ENCODE measurements at places on chromosomes 12 and 14.

GRCh38 chr12:12645485-12645884 lies 33.8 kb downstream of the CREBL2 start:
- no peak for DNase-seq

DNA sequence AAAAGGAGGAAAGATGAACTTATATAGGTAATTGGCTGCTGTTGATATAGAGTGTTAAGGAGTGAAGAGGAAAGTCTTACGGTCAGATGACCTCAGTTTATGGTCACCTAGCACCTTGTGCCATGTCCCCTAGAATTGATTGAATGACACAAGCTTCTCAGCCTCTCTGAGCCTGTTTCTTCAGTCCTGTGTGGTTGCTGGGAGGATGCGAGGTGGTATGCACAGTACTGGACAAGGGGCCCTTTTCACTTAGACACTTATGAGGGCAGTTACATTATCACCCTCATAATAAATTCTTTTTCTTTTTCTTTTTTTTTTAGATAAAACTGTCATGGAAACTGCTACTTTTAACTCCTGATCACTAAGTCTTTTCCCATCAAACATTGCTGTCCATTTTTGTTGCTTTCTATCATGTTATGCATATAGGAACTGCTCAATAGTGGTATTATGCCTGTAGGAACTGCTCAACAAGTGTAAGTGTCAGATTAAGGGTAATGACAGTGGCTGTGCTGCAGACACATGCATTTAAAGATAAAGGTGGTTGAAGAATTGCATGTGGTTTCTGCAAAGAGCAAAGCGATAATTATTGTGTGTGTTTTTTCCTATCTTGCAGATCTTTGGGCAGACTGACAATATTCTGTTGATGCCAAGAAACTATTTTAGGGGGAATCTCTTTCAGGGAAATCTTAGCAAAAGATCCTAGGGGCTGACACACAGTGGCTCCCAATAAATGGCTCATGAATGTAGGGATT lies 11.6 kb downstream of the ANO6 start:
- no peak for DNase-seq

DNA sequence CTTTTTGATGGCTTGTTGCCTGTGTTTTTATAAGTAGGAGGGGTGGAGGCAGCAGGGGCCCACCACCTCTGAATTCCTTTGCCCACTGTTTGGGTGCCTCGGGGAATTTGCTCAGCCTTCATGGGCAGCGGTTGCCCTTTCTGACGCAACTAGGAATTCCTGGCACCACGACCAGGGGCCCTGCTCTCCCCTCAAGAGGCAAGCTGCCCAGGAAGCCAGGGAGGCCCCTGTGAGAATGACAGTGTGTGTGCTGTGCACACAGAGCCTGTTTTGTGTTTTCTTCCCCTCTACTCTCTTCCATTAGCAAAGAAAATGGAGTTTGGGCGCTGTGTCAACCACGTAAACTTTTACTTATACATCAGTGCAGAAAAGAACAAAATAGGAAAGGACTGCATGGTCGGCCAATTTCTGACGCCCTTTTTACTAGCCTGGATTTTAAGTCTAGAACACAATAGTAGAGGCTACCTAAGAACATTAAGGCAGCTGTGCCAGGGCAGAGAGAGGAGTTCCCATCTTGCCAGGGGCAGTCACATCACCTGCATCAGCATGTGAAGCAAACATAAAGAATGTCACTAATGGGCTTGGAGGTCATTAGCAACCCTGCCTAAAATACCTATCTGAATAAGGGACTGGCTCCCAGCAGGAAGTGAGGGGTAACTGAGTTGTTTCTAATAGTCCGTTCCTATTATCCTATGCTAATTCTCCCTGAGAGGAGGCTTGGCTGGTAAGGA lies 17.9 kb upstream of the PTGR2 start:
- DNase-seq, result no peak

DNA sequence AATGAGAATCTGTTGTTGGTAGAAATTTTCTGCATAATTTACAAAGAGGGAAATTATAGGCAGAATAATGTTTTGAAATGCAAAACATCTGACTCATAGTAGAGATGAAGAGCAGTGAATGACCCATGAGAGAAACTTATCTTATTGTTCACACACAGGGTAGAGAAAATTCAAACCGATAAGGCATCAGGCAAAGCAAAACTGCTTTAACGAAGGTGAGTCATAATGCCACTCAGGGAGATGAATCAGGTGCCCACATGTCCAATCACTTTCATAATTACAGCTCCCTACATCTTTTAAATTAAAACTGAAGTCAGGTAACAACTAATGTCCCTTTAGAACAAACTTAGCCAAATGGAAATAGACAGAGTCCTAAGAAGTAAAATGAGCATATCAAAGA lies 265.6 kb upstream of the GARIN6 start:
- no peak for DNase-seq

DNA sequence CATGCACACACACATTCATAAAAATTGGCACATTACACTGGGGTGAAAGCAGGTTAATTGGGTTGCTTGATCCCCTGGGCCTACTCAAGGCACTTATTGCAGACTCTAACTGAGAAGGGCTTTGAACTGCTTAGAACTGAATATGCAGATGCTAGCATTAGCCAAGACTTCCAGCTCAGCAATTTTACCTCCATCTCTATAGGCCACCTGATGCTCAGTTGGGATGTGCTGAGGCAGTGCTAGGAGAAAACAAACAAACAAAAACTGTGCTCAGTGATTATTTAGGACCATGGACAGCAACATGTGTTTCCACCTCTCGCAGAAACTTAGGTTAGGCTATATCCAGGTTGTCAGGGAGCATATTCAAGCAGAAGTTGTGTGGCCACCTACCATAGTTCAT lies 124.8 kb upstream of the WSCD2 start:
- no peak for DNase-seq

GRCh38 chr12:43942379-43942778 lies 106.5 kb downstream of the TMEM117 start:
- DNase-seq, result no peak

- DNase-seq, result no peak
Observed at GRCh38 chr12:74535536-74535935, 2.1 kb upstream of the ATXN7L3B start.

GRCh38 chr12:104565606-104566243 lies 109.0 kb downstream of the CHST11 start:
- DNase-seq, result no peak

DNA sequence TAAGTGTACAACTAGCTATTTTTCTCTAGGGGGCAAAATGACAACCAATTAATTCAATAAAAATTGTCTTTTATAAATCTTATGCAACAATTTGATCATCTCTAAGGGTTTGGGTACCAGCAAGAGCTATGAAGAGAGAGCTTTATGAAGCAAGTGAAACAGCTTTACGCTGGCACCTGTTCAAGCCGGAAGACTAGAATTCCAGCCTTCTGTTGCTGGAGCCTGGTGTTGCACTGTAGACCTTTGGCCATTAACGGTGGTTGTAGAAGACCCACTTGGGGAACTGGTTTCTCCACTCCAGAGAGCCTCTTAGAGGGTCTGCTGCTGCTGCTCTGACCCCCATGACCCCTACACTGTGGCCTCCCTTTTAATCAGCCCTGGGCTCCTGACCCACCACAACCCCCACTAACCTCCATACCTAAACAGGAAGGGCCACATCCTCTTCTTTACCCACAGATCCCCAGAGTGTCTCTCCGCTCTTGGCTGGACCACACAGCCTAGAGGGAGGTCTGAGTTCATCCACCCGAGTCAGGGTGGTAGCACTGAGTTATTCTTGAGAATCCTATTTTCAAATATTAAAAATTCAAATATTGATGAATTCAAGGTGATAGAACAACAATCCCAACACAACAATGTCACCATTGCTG lies 54.6 kb upstream of the STON2 start:
- no peak for DNase-seq

GRCh38 chr14:58048219-58048618 lies 103.8 kb downstream of the ARMH4 start:
- DNase-seq, result no peak

DNA sequence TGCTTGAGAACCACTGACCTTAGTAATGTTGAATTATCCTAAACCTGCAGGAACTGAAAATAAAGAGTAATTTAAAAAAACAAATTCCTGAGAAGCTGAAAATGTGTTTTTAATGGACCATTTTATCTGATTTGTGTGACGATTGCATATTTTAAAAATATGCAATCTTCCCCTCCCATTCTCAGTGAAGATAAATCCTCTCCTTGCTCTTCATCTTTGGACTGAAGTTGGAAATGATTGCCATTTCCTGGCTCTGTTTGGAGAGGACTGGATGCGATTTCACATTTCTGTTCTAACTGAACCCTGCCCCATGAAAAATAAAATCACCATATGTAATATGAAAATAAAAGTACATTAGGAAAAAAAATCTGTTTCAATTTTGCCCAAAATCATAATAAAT lies 216.3 kb downstream of the SLC6A15 start:
- no peak for DNase-seq

- DNase-seq, result no peak
Observed at GRCh38 chr14:89813617-89814031, 140.9 kb downstream of the EFCAB11 start.

- no peak for DNase-seq
Observed at GRCh38 chr12:124605150-124605882, 37.9 kb upstream of the NCOR2 start.

DNA sequence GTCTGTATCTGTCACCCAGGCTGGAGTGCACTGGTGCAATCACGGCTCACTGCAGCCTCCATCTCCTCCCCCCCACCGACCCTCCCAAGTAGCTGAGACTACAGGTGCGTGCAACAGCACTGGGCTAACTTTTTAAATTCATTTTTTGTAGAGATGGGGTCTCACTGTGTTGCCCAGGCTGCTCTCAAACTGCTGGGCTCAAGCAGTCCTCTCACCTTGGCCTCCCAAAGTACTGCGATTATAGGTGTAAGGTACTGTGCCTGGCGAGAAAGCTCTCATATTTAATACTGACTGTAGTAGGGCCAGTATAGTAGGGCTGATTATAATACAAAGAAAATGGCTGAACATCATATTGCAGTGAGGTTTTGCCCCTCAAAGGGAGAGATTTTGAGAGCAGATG lies 2.4 kb downstream of the RIC8B start:
- DNase-seq, result no peak

DNA sequence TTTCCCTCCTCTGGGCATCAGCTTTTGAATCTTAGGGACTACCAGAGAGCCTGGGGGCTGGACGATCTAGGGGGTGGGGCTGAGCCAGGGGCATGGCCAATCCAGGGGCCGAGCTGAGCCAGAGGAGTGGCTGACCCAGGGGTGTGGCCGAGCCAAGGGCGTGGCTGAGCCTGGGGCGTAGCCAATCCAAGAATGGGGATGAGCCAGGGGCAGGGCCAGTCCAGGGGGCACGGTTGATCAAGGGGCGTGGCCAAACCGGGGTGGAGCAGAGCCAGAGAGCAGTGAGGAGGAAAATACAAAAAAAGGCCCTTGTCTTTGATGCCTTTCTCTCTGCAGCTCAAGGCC lies 219.3 kb upstream of the NOS1 start:
- DNase-seq, result no peak

DNA sequence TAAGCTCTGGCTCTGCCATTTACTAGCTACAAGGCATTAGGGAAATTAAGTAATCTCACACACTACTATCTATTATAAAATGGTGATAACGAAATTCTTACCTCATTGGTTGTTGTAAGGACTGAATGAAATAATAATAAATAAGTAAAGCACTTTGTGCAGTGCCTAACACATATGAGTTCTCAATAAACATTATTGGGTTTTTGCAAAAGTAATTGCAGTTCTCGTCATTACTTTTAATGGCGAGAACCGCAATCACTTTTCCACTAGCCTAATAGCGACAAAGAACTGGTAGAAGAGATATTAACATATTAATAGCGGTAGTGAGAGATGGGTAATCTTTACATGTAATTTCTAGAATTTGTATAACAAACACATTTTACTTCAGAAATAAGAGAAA lies 9.2 kb downstream of the KRT77 start:
- DNase-seq, result no peak

DNA sequence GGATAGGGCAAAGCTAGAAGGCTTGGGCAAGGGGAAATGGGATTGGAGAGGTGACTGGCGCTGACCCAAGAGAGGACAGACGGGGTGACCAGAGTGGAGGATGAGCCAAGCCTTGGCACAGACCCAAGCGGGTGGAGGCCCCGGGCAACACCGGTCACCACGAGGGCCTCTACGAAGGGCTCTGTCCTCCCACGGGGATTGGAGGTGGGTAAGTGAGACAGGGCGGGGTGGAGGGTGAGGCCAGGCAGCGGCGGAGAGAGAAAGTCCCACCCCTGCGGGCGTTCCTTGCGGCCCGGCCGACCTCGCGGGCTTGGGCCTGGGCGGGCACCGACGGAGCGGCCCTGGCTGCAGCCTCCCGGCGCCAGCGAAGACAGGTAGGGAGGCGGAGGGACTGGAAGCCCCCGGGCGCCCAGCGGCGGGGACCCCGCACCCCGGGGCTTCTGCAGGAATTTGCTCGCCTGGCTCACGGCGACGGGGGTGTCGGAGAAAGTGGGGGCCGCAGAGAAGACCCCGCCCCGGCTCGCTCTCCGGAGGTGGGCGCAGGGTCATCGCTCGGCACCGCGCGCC lies at the start of gene PAPLN:
Gene PAPLN, plus strand, starts transcription at position 288 of the 567 bp plus-strand sequence. CDS start 2,273 bp downstream, outside the sequence.
- DNase-seq, result no peak

- DNase-seq, result no peak
Observed at GRCh38 chr14:79037593-79037992, 867.4 kb downstream of the NRXN3 start.

DNA sequence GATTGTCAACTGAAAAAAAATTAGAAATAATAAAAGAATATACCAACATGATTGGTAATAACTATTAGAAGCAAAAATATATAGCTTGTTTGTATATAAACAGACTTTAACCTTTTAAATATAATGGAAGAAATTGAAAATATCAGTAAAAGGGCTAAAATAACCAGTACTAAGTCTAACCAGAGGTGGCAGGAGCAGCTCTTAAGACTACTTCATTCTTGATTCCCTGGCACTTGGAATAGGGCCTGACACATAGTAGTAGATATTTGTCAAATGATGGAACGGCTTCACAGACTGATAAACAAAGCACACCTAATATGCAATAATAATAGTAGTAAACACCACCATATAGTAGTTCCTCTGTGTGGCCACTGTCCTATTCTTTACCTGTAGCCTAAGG lies 9.4 kb downstream of the TMEM63C start:
- DNase-seq, result no peak

GRCh38 chr14:92737619-92738188 lies 10.7 kb downstream of the LGMN start:
- DNase-seq, result no peak

DNA sequence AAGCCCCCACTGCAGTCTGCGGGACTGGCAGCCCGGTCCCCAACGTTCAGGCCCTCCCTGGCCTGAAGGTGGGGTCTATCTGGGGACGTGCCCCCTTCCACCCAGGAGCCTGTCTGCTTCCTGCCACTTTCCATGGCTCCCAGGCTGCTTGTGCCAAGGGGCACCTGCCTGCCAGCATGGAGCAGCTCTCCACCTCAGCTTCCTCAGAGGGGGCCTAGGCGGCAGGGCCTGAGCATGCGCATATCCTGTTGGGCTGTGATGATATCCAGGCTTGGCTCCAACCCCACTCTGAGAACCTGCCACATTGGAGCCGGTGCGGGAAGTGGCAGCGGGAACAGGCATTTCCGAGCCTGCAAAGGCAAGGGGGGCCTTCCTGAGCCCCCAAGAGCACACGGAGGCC lies 57.4 kb downstream of the FUT8 start:
- DNase-seq, result no peak

GRCh38 chr12:88591343-88591742 lies 11.1 kb upstream of the KITLG start:
- no peak for DNase-seq

Measured in KG1 (cell line).